Suppressor macrophage (primary cell): ENCODE measurements at places on chromosomes 7 and 10.

GRCh38 chr7:35604595-35604994 is 90.3 kb downstream of the HERPUD2 start:
- no peak for DNase-seq

DNA sequence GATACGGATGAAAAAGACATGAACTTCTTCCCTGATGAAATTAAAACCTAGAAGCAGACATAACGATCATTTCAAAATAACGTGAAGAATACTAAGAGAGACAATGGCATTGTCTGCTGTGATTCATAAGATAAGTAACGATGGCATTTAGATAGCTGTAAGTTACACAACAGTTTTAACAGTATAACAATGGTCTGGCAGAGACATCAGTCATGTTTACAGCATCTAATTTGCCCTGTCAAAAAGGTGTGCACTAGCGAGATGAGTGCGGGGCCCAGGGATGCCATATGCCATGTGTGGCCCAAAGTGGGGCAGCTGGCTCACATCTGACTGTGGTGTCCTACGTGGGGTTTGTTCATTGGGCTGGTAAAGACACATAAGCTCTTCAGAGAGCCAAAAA is 55.7 kb upstream of the RHEB start:
- DNase-seq, result no peak

- no peak for DNase-seq
Measured at GRCh38 chr10:127364034-127364433, 167.6 kb upstream of the INSYN2A start.

GRCh38 chr10:114749510-114749909 is 72.1 kb upstream of the FHIP2A start:
- DNase-seq, result no peak

GRCh38 chr7:37728747-37729146 is 45.2 kb downstream of the GPR141 start:
- peak; percentile 87 for DNase-seq

GRCh38 chr7:50962281-50962883 is 179.7 kb upstream of the GRB10 start:
- DNase-seq, result no peak
